T-helper 17 cell (primary cell): ENCODE measurements at places on chromosomes 7 and 10.

DNA sequence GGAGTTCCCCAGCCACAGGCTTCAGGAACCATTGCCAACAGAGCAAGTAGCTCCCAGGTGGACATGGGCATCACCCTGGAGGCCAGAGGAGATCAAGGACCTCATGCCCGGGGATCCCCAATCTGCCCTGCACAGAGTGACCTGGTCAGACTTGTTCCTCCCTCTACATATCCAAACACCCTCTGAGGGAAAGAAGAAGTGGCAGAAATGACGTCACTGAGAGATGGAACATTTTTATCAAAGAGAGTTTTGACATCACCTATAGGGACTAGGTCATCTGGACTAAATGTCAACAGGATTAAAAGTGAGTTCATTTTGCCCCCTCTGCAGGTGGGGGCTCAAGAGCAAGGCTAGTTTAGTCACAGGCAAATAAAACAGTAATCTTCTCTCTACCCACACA lies 273.7 kb downstream of the SKAP2 start:
- DNase-seq = no peak

- DNase-seq = no peak
Measured at GRCh38 chr10:97520978-97521761, 22.4 kb downstream of the UBTD1 start.

DNA sequence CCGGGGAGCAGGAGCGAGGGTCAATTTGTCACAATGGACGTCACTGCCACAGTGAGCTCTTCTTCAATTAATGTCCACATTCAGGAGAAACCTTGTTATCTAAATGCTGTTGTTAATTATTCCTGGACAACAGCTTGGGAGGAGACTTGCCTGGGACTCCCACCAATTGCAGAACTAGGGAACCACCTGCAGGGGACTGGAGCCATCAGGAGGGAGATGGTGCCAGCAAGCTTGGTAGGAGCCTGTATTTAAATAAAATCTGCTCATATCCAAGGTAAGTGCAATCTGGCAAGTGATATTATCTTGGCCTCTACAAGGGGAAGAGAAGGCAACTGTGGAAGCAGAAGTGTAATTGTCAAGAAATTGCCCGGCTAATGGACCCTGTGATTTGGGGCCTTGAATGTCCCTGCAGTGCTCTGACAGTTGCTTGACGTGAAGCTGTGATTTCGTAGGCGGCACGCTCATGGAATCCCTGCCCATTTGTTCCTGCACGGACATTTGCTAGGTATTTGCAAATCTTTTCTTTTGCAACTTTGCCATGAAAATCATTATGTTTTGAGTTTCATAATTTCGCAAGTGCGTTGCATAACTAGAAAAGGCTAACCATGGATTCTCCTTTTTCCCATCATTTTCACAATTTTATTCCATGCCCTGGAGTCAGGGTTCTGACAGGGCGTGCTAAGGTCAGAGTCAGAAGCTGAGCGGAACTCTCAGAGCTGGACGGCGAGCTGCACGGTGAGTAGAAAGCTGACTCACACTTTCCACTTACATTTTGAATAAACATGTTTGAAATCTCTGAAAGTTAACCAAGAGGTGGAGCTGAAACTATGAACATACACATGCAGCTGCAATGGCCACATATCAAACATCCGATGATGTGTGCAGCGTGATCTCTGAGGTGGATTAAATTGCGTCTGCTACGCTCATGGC lies 84.9 kb upstream of the TCERG1L start:
- DNase-seq = no peak

DNA sequence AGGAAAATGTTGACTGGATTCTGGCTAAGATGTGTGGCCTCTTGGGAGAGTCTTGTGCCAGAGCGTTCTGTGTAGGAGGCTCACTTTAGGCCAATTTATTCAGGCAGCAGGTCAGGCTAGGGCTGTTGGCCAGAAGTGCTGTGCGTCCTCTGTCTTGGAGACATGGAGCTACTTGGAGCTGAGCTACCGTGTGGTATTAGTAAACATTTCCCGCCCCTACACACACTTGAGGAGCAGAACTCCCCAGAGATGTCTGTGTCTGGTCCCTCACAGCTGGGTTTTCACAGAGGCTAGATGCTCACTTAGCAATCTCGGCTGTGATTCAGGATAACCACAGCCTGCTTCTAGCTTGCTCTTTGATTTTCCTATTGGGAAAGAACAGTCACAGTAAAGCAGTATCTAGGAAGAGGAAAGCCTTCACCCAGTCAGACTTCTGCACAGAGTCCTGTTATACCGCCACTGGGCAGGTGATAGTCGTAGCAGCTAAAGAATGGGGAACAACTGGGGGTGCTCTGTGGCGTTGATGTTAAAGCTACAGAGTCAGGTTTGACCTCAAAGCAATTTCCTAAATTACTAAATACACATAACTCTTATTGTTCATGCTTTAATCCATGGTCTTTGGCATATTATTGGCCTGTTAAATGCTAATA lies 86.7 kb downstream of the MDFIC start:
- DNase-seq = no peak

GRCh38 chr10:72072639-72073038 lies 15.7 kb downstream of the SPOCK2 start:
- no peak for DNase-seq

- no peak for DNase-seq
Measured at GRCh38 chr10:133614830-133615580, 11.6 kb downstream of the FRG2B start.

GRCh38 chr10:34168439-34168838 lies 646.7 kb downstream of the PARD3 start:
- DNase-seq = no peak

- no peak for DNase-seq
Measured at GRCh38 chr10:112092519-112092918, 91.0 kb downstream of the GPAM start.

- DNase-seq = no peak
Measured at GRCh38 chr10:124451276-124451675, 1.4 kb upstream of the NKX1-2 start.

DNA sequence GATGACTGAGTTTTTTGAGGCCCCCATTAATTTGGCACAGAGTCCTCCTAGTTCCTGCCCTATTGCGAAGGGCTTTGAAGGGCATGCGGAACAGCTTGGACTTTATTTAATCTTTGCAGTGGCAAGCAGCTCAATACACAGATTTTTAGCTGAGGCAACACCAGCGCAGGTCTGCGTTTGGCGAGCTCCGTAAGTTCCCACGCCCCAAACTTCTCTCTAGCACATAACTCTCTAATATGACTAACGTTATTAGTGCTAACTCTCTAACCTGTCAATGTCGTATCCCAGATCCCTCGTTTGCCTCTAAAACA lies 366 bp upstream of the TAF3 start:
- DNase-seq = no peak
